ENCODE measurements at places on chromosomes 1 and 21. TPM values are rescaled to one million over a fixed set of nuclear protein-coding genes. Genes with fewer than 3 reads are reported as not detected.

- no peak for DNase-seq
Observed at GRCh38 chr1:21238141-21238800, 52.0 kb downstream of the ECE1 start.

DNA sequence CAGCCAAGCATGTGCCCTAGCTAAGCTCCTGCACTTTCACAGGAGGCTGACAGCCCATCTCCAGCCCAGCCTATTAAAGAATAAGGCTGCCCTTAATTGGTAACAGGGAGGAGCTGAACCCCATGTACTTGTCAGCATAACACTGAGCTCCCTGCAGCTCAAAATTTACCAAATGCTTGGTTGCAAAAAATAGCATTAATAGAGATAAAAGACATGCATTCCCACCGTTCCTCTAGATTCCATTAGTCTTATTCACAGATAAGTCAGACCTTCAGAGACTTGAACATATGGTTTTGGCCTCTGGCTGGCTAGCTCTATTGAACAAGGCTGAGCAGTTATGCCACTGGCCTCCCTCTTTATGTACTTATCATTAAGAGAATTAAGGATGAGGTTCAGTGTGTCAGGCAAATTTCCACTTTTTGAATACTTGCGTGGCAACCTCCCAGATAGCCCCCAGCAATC is 29.2 kb downstream of the OLFML3 start:
- DNase-seq, result no peak

DNA sequence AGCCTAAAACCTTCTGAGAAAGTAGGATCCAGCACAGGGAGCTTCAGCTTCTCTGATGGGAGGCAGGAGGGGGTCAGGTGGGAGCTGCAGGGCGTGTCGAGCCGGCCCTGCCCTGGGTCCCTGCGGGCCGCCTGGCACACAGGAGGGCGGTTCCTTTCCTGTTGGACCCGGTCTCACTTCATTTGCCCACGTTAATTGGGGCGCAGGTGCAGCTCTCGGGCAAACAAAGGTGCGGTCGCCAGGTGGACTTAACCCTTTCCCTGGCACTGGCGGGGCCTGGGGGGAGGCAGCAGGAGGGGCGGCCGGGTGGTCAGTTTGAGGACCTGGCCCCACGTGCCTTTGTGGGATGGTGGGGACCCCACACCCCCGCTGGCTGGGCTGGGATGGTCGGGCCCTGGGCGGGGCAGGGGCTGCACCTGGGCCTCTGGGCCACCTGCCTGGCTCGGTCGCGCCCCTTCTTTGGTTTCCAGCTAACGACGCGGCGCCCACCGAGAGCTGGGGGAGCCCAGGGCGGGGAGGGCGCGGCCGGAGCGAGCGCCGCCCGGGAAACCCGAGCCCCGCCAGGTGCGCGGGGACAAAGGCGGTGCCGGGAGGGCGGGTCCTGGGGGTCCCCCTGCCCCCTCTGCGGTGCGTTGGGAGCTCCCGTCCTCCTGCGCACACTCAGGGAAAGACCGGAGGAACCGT is 20.8 kb upstream of the C1orf159 start:
- no peak for DNase-seq

DNA sequence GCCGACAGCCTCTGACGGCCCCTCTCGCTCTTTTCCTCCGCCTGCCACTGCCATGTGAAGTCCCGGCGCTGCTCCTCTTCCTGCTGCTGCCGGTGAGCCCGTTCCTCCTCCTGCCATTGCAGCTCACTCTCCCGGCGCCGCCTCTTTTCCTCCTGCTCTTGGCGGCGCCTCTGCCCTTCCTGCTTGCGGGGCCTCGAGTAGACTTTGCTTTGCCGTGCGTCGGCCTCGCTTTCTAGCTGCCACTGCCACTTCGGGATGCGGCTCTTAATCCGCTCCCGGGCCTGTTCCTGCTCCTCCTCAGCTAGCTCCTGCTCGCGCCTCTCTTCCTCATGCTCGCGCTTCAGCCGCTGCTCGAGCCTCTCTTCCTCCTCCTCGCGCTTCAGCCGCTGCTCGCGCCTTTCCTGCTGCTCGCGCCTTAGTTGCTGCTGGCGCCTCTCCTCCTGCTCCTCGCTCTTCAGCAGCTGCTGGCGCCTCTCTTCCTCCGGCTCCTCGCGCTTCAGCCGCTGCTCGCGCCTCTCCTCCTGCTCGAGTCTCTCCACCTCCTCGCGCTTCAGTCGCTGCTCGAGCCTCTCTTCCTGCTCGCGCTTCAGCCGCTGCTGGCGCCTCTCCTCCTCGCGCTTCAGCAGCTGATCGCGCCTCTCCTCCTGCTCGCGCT is 4.3 kb downstream of the TCHH start:
- no peak for DNase-seq

GRCh38 chr1:84996846-84997666 is at the start of gene MCOLN2:
Gene MCOLN2 (minus strand): TSS chr1:84997113. CDS start chr1:84996872, 241 bp downstream.
- no peak for DNase-seq

- no peak for DNase-seq
Observed at GRCh38 chr1:22687191-22687590, 23.4 kb upstream of the EPHB2 start.

DNA sequence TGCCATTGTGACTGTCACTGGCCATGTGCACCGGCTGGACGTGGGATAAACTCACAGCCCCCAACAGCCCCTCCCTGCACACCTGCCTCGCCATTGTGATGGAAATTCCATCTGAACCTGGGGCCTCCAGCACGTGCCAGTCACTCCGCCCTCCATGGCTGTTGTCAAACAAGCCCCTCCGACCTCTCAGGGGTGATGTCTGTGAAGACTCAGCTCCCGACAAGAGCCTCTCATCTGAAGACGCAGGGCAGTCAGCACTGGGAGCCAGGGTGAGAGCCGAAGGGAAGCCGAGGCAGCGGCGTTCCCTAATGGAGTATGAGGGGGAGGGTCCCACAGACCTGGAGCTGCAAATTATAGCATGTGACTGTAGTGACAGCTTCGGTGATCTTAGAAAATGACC is 1.4 kb upstream of the KRTAP10-2 start:
- no peak for DNase-seq

AQP10 gene
- not detected for total RNA-seq

ZC3H11A gene
- total RNA-seq, result 50.5 TPM

IGFN1 gene
- 0.86 TPM for total RNA-seq

LCE2B gene
- not detected for total RNA-seq

KRTAP7-1 gene
- not detected for total RNA-seq
